ENCODE measurements at places on chromosomes 1 and 21.

- DNase-seq: no peak
Observed at GRCh38 chr1:172167796-172168596, 252.5 kb upstream of the C1orf105 start.

DNA sequence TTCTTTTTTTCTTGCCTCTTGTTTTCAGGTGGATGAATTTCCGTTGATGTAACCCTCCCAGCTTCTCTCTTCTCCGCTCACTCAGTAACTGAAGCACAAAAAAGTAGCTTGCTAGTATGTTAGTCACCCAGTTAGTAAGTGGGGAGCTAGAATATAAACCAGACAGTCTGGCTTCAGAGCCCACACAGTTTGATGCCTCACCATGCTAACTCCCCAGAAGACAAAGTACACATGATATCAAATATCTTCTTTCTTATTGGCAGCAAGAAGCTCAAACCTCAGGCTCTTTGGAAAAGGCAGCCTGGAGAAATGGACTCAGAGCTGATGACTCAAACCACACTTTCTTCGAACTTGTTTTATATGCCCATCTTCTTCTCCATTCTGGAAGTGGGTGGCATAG, 187.5 kb upstream of the PLXNA2 start:
- DNase-seq: no peak

DNA sequence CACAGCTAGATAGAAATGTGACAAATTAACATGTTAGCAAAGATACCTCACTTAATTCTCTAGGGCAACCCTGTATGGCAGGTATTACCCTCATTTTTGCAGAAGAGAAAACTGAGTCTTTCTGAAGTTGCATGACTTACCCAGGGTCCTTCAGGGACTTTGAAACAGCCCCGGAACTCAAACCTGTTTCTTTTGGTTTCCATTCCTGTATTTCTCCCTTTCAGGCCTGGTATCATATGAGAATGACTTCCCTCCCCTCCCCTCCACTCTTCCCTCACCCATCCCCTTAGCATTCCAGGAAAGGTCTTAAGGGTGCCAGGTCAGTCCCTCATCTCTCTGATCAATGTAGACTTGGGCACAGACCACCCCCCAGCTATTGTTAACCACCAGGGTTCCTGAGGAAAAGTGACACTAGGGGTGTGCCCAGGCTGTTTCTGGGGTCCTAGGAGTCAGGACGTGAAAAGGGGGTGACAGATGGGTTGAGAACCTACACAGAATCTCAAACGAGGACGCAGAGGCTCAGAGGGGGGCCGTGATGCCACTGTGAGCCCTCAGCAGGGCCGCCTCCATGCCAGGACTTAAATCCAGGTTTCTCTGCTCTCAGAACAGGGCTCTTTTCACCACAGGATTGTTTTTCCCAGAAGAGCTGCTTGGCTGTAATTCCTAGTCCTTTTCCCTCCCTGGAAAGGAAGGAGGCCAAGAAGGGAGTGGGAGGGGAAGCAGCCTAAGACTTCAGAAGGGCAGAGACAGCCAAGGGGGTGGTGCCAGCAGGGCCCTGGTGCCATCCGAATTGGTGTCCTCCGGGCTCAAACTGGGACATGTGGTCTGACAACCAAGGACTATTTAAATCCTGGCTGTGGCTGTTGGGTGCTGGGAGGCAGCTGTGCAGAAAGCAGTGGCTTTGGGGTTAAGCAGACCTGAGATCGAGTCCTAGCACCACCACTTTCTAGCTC, 2.1 kb upstream of the WASF2 start:
- no peak for DNase-seq

DNA sequence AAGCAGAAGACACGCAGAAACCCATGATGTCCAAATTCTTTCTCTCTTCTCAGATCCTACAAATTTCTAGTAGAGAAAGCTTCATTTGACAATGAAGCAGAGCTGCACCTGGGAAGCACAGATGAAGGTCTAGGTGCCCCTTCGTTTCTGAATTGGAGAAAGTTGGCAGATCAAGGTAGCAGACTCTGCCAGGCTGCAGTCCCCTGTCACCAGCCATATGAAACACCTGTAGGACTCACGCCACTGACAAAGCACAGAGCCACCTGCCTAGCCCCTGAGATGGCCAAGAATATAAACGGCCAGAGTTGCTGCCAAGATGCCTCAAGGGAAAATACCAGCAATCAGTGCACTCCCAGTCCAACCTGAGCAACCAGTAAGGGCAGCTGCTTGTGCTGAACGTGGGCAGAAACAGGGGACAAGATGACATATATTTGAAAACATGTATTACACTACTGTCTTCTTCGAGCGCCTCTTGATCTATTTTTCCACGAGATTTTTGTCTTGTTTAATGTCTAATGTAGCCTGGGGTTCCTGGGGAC, 20.6 kb upstream of the PLEKHA6 start:
- no peak for DNase-seq

GRCh38 chr1:21337928-21338572, 47.8 kb upstream of the ECE1 start:
- DNase-seq: no peak

- DNase-seq: no peak
Observed at GRCh38 chr1:209010475-209011230, 572.9 kb upstream of the CAMK1G start.

- no peak for DNase-seq
Observed at GRCh38 chr21:45056296-45056904, 18.0 kb upstream of the ADARB1 start.

- DNase-seq: no peak
Observed at GRCh38 chr1:219062161-219062560, 111.5 kb upstream of the LYPLAL1 start.

DNA sequence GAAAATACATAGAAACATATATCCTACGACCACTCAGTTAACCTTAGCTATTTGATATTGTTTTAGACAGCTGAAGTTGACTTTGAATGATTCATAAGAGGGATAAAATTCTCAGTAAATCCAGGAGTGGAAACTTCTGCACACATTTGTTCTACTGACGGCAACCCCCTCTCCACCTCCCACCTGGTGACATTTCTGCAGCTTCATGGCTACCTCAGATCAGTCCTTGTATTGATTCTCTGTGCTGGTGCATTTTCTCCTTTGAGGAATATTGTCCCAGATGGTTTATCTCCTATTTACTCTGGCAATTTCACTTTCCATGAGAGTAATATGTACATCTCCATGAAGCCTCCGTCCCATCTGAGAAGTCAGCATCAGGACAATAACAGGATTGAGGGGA, 57.7 kb upstream of the COA6 start:
- DNase-seq: no peak

DNA sequence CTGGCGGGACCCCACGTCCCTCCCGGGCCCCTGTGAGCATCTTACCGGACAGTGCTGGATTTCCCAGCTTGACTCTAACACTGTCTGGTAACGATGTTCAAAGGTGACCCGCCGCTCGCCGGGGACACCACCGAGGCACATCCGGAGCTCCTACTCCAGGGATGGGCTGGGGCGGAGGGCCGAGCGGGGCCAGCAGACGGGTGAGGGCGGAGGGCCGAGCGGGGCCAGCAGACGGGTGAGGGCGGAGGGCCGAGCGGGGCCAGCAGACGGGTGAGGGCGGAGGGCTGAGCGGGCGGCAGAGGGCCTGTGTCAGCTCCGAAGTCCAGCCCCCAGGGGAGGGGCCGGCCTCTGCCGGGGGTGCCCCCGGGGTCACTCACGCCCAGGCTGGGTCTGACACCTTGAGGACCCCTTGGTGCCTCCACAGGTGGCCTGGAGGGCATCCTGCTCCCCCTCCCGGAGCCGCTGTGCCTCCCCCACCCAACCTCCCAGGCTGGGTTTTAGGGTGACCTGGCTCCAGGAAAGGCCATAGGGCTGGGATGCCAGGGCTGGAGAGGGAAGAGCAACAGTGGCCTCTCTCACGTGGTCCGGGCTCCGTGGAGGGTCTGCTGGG, 5.7 kb upstream of the TTLL10 start:
- no peak for DNase-seq

DNA sequence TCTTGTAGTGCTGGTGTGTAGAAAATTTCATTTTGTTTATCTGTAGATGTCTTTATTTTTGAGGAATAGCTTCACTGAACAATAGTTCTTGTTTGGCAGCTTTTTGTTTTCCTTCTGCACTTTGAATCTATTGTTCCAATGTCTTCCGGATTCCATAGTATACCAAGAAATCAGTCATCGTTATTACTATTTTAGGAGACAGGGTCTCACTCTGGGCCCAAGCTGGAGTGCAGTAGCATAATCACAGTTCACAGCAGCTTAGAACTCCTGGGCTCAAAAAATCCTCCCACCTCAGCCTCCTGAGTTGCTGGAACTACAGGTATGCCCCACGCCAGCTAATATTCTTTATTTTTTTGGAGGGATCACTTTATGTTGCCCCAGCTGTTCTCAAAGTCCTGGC, 67.7 kb upstream of the RGS2 start:
- no peak for DNase-seq

GRCh38 chr1:209621741-209622655, 30.2 kb downstream of the LAMB3 start:
- DNase-seq: no peak

DNA sequence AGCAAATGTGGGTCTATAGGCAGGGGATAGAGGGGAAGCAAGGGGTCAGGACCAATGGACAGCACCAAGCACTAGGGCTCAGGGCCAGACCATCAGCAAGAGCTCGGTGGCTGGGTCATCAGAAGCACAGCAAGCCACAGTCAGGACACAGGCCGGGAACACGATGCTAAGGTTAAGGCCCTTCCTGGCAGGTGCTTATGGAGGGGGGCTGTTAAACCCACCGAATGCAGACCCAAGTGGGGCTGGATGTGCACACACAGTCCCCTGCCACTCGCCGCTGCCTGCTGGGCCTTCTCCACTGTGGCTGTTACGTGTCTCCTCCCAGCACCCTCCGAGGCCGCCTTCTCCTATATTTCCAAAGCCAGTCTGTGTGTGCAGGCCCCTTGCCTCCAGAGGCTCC, 220.1 kb downstream of the TOMM20 start:
- no peak for DNase-seq

DNA sequence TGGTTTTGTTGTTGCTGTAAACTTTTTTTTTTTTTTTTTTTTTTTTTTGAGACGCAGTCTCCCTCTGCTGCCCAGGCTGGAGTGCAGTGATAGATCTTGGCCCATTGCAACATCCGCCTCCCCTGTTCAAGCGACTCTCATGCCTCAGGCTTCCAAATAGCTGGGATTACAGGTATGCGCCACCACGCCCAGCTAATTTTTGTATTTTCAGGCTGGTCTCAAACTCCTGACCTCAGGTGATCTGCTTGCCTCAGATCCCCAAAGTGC, 78.9 kb upstream of the SLC45A1 start:
- DNase-seq: no peak

Measured in stimulated activated CD4-positive, alpha-beta T cell treated with anti-CD3 and anti-CD28 coated beads, Interleukin-1b, Interleukin-23, amount 100 ng/mL, for 1 hour (primary cell).